ENCODE measurements at places on chromosomes 4 and X.

DNA sequence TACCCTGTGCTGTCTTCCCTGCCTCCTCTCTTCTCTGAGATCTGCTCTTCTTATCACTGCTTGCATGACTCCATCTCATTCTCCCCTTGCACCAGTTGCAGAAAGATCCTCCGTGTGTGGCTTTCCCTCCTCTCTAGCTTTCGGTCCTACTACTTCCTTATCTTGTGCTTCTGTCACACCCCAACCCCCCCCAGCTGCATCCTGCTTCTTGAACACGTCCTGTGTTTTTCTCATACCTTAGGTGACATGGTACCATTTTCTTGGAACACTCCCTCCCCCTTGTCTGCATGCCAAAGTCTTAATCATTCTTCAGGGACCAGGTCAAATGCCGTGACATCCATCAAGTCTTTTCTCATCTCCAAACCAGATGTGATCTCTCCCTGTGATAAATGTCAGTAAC lies 46.4 kb downstream of the FHL1 start:
- peak; percentile 14 for DNase-seq

- DNase-seq = no peak
Observed at GRCh38 chr4:38313175-38313574, 350.8 kb upstream of the KLF3 start.

DNA sequence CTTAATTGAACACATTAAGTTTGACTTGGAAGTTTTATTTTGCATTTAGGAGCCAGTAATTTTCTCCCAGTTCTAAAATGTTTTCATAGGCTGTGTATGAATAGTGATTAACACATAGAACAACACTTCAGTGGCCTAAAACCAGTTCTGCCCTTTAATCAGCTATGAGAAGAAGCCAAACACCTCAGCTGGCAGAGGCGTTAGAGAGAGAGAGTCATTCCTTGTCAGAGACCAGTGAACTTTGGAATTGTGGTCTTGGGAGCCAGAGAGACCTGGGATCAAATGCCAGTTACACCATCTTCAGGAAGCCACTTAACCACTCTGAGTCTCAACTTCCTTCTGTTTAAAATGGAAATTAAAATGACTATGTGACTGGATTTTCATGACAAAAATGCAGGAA lies 39.3 kb upstream of the PRPS2 start:
- no peak for DNase-seq

DNA sequence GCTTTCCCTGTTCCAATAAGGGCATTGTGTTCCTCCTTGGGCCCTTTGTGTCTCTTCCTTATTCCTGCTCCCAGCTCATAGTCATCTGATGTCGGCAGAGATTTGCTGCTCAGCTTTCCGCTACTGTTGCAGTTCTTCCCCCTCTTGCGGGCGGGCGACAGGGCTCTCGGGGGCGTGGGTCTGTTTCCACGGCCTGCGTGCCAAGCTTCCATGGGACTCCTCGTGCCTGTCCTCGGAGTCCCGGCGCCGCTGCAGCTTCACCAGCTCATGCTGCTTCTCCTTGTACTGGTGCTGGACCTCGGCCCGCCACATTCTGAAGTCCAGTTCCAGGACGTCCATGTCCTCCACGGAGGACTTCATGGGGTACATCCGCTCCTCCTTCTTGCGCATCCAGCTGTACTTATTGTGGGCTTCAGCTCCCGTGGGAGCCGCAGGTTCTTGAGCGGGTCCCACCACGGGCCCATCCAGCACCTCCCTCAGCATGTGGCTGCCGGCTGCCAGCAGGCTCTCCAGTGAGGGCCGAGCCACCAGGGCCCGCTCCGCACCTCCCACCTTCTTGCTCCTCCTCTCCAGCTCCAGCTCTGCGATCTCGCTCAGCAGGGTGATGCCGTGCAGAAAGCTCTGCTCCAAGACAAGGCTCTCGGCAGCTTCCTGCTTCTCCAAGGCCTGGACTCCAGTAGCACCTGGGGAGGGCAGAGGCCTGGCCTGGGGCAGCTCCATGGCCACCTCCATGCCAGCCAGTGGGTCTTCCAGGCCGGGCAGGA lies 74.1 kb upstream of the UCP1 start:
- DNase-seq = no peak

DNA sequence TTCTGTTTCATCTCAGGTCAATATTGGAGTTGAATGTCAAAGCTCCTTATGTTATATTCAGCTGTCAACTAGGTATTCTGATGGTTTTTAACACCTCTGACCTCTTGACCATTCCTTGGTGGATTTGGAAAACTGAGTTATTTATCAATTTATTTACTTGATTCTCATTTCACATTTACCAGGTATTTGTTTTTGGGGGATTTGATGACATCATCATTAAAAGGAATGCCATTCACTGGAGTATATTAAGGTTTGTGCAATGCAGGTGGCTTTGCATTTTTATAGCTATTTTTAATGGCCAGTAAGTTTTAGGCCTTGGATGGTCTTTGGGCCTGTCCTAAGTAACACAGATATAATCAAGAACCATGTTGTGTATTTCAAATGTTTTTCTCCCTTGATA lies 67.2 kb downstream of the TSPAN7 start:
- no peak for DNase-seq

DNA sequence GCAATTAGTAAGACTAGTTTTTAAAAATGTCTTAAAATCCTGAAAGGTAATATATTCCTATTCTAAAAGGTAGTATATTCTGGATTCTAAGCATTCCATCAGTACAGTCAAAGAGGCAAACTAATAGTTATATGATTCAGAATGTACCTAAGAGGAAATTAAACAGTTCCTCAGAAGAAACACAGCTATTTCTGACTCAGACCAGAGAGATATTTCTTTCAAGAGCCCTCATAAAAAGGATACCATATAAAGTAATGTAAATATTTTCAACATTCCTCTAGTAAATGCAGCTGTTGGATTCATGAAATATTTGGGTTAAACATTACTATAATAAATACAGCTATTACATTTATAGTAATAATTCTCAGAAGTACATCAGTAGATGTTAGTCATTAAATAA lies 358.3 kb downstream of the MAGEB5 start:
- DNase-seq = no peak

GRCh38 chr4:123398853-123399626 lies 2.4 kb downstream of the SPRY1 start:
- DNase-seq = peak; percentile 63

DNA sequence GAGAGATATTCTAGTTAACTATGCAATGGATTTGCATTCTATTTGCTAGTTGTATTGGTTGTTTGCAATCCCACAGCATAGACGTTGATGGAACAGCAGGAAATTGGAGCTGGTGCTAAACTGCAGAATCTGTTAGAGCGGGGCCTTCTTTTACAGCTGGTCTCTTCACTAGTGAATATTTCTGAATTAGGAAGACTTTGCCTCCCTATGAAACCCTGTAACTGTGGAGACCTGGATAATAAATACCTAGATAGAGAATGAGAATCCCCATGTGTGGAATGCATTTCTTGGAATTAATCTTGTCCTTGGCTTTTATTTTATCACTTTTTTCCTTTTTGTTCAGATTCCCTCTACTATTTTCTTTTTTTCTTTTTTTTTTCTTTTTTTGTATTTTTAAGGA lies 109.7 kb downstream of the SHROOM3 start:
- no peak for DNase-seq

DNA sequence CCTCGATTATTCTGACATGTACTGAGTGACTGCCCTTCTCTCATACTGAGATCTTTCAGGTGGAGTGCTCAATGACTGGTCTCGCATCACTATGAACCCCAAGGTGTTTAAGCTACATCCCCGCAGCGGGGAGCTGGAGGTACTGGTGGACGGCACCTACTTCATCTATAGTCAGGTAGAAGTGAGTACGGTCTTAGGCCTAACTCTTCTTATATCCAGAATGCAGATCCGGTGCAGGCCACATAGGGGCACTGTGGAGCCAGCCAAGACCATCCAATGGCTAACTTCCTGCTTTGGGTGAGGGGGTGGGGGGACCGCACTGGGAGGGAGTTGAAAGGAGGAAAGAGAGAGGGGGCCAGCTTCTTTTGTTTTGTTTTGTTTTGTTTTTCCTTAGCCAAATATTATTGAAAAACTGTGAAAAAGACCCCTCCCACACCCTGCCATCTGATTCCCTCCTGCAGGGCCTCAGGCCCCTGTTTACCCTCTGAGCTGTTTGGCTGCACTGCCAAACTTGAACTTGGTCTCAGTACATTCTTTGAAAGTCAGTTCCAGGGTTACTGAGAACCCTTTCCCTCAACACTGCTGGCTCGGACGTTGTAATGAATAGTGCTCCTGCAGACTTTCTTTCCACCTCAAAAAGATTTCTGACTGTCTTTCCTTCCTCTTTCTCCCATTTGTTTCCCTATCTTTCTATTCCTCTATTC lies 16.2 kb downstream of the AWAT2 start:
- DNase-seq = peak; percentile 42

DNA sequence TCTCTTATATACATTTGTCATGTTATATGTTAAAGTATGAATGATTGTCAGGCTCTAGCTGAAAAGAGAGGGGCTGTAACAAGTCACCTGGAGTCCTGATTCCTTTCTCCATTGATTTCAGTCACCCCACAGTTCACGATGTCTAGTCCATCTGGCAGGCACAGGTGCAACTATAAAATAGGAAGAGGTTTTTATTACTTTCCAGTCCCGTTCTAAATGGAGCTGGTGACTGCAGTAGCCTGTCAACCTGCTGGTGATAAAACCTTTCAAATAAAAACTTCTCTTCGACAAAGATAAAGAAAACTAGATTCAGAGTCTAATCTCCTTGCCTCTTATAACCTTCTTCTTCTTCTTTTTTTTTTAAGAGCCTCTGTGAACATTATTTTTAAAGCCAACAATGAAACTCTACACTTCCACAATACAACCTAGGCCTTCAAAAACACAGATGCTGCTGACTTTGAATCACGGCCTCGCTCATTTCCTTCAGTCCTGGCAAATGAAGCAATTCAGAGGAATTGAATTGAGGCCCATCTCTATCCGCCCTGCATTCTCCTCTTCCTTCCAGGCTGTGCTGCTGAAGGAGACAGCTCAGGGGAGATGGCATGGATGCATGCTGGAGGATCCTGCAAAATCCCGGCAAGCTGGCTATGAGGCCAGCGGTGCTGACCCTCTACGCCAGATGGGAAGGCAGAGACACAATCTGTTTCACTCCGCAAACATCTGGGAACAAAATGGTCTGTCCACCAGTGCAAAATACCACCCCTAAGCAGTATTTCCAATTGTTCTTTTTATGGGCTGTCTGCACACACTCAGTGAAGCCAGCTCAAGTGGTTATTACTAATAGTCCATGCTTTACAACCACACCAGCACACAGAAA lies 27.3 kb upstream of the CDKN2AIP start:
- DNase-seq = no peak

DNA sequence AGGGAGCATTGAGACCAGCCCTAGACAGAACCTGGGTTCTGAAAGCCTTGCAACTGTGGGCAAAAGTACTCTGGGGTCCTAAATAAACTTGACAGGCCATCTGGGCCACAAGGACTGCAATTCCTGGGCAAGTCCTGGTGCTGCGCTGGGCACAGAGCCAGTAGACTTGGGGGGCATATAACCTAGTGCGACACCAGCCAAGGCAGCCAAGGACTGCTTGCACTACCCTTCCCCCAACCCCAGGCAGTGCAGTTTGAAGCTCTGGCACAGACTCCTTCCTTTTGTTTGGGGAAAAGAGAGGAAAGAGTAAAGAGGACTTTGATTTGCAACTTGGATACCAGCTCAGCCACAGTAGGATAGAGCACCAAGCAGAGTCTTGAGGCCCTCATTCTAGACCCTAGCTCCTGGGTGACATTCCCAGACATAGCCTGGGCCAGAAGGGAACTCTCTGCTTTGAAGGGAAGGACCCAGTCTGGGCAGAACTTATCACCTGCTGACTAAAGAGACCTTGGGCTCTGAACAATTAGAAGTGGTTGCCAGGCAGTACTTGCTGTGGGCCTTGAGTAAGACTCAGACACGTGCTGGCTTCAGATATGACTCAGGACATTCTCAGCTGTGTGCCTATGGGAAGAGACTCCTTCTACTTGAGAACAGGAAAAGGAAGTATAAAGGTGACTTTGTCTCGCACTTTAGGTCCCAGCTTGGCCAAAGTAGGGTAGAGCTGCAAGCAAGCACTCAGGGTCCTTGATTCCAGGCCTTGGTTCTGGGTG lies 522.8 kb downstream of the GLUD2 start:
- no peak for DNase-seq

DNA sequence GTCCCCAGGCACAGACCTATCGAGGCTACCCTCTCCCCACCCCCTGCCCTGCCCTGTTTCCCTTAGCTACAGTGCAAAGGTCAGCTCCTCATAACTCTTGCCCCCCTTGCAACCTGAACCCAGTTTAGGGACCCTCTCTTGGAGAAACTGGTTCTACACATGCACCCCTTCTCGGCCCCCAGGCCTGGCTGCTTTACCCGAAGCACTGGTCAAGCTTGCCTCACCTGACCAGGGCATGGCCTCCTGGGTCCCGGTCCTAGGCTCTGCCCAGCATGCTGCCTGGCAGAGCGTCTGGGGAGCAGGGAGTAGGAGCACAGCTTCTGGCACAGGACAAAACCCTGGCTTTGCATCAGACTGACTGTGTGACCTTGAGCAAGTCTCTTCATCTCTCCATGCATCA lies 28.0 kb downstream of the ZNF185 start:
- no peak for DNase-seq

- DNase-seq = no peak
Observed at GRCh38 chr4:122635205-122635604, 14.3 kb upstream of the IL21 start.

DNA sequence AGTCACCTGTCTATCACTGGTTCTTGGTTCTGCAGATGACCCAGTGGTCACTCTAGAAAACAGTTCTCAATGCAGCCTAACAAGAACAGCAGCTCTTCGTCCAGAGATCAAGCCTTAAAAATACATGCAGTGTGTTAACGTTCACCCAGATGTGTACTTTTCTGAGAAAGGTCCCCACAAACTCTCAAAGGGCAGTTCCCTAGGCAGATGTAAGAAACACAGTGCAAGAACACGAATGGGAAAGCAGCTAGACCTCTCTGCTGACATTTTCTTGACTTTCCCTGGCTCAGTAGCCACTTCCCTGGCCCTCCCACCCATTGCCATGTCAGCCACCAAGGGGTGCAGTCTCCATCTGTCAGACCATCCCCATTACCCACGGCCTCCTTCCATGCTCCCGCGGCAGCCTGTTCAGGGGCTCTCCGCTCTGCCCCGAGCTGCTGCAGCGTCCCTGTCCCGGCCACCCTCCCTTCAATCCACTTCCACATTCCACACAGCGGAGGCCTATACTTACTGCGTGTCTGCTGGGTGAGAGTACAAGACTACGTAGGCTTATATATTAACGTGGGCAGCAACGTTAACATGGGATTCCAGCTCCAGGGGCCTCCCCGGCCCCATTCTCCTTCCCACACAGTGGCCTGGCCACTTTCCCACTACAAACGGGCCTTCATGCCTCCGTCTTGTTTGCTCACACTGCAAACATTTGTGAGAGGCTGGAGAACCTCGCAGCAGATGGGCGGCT lies 34.3 kb downstream of the IRF2 start:
- no peak for DNase-seq

Measured in hematopoietic multipotent progenitor cell treated with erythropoietin and hydrocortisone succinate and interleukin-3 and kit ligand, for 8 days (in vitro differentiated cells).